Right cardiac atrium (tissue), 5 donors: ENCODE measurements at places on chromosomes 12 and 14. TPM values are rescaled to one million over a fixed set of nuclear protein-coding genes. Genes with fewer than 3 reads are reported as not detected.

TMCC3 gene
- total RNA-seq = 3.3 TPM

SLC39A2 gene
- total RNA-seq = 0.35 TPM

FITM1 gene
- 178 TPM for total RNA-seq

POTEM gene
- not detected for total RNA-seq

KRT75 gene
- total RNA-seq = not detected

MYF6 gene
- total RNA-seq = not detected

FIGNL2 gene
- 0.26 TPM for total RNA-seq

LMNTD1 gene
- total RNA-seq = 0.78 TPM

PDE3A gene
- 85.8 TPM for total RNA-seq

RTL1 gene
- total RNA-seq = not detected

NTF3 gene
- total RNA-seq = 1.9 TPM

SMCO2 gene
- total RNA-seq = not detected

LTBR gene
- 54.2 TPM for total RNA-seq

KRT73 gene
- total RNA-seq = not detected

PRPF39 gene
- 16.7 TPM for total RNA-seq

NR1H4 gene
- total RNA-seq = not detected

TTLL5 gene
- total RNA-seq = 22.2 TPM

C12orf50 gene
- total RNA-seq = 0.17 TPM

CCDC197 gene
- not detected for total RNA-seq

IL26 gene
- not detected for total RNA-seq

RPGRIP1 gene
- 1.0 TPM for total RNA-seq

CALM1 gene
- 426 TPM for total RNA-seq
